ENCODE measurements at places on chromosomes 2 and 18.

DNA sequence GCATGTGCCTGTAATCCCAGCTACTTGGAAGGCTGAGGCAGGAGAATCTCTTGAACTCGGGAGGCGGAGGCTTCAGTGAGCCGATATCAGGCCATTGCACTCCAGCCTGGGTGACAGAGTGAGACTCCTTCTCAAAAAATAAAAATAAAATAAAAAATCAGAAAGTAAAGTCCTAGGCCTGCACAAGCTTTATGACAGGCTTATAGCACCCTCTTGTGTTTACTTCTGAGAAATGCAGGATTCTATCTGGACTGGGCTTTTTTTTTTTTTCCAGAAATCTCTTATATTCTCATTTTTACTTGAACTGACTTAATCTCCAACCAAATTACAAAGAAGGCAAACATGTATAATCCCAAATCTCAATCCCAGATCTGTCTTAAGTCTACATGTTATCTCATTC is 26.1 kb upstream of the REG3G start:
- DNase-seq = no peak

GRCh38 chr18:72378016-72378415 is 166.1 kb downstream of the CBLN2 start:
- DNase-seq = no peak

DNA sequence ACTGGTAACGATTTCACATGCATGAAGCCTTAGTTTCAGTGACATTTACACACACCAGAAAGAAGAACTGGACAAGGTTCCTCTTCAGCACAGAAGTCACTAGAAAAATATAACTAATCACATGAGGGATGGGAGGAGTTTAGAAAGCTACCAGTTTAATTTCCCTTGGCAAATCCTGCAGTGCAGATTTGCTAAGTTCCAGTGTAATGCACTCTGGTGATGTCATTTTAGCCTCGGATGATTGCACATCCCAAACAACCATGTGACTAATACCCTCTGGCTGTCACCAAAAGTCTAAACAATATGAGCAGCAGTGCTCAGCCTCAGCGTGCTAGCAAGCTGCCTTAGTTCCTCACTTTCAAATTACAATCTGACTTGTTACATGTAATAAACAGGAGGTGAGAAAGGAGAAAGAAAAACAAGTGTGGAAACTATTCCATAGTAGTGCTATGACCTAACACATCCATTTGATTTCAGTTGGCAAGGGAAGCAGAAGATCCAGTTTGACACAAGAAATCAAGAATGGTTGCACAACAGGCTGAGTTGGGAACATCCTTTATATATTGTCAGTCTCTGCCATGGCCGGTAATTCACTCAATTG is 35.3 kb upstream of the PPP1CB start:
- DNase-seq = peak; percentile 89

- DNase-seq = no peak
Observed at GRCh38 chr2:84749442-84749841, 131.4 kb downstream of the TRABD2A start.

DNA sequence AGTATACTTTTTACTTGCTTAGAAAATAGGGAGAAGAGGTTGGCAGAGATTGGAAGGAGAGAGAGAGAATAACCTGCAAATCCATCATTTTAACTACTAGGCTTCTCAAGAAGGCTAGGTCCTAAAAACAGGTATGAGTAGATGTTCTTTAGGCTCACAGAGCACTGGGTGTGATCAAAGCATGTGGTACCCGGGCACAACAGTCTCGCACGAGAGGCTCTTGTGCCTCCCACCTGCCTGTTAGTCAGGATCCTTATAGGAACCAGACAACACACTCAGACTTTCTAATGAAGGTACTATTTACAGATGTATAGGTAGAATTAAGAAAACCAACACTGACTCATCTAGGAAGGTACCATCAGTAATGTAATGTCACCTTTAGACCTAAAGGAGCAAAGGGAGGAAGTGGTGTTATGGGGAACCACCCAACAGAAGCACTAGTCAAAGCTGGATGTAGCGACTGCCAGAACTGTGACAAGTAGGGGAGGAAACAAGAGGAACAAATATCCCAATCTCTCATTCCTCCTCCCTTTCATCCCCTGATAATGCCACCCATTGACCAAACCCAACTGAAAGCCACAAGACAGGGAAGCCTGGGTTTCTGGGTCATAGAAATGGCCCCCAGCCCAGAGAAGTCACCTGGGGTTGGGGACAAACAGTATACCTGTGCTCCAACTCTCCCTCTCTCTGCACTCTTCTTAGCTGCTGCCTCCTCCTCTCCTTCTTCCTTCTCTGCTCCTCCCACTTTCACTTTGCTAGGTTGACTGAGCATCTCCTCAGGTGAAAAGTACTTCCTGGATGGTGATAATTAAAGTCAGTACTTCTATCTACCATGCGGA is 16.0 kb upstream of the MARCHF4 start:
- DNase-seq = no peak

DNA sequence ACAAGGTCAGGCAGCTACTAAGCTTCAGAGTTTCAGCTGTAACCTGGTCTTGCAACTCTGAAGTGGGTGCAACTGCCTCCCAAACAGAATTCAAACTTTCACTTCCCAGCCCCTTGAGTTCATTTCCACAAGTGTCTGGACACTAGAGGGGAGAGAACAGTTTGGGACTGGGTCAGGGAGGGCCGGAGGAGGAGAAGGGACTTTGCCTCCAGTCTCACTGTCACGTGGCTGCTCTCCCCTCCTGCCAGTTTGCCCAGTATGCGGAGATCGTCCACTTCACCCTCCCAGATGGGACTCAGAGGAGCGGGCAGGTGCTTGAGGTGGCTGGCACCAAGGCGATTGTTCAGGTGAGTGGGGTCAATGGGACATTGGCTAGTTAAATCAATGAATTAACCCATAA is 20.6 kb upstream of the ANKRD53 start:
- DNase-seq = no peak

- DNase-seq = no peak
Observed at GRCh38 chr2:17626986-17627385, 86.5 kb downstream of the VSNL1 start.

- DNase-seq = no peak
Observed at GRCh38 chr2:149677416-149677815, 89.8 kb upstream of the MMADHC start.

GRCh38 chr2:124382067-124382618 is 357.1 kb downstream of the CNTNAP5 start:
- DNase-seq = no peak

- peak; percentile 76 for DNase-seq
Observed at GRCh38 chr2:217482056-217482710, 520.6 kb downstream of the TNS1 start.

DNA sequence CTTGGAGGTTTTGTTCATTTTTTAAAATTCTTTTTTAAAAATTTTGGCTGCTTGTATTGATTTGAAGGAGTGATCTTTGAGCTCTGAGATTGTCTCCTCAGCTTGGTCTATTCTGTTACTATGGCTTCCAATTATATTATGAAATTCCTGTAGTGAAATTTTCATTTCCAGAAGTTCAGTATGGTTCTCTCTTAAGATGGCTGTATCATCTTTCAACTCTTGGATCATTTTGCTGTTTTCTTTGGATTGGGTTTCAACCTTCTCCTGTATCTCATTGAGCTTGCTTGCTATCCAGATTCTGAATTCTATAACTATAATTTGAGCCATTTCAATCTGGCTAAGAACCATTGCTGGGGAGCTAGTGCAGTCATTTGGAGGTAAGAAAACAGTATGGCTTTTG is 270.8 kb upstream of the NT5C1B start:
- DNase-seq = no peak

- DNase-seq = peak; percentile 51
Observed at GRCh38 chr2:216081487-216082116, at the start of the genes PECR and TMEM169. Gene PECR, minus strand, starts transcription at chr2:216081809. Its CDS starts 68 bp downstream, at chr2:216081741. Gene TMEM169, plus strand, starts transcription at chr2:216081919. Its CDS starts 14,045 bp downstream, at chr2:216095964.

- no peak for DNase-seq
Observed at GRCh38 chr2:191064590-191064989, 50.6 kb upstream of the STAT1 start.
